ENCODE measurements at places on chromosomes 2 and 18. TPM values are rescaled to one million over a fixed set of nuclear protein-coding genes. Genes with fewer than 3 reads are reported as not detected.

ADGRF3 gene
- total RNA-seq, result 0.07 TPM

SGPP2 gene
- 13.0 TPM for total RNA-seq

ELAC1 gene
- total RNA-seq, result 3.8 TPM

COLEC11 gene
- total RNA-seq, result not detected
